ENCODE measurements at places on chromosomes 13 and 19.
A peak's percentile ranks its signal among the peaks of the same experiment; 100 is the strongest.

DNA sequence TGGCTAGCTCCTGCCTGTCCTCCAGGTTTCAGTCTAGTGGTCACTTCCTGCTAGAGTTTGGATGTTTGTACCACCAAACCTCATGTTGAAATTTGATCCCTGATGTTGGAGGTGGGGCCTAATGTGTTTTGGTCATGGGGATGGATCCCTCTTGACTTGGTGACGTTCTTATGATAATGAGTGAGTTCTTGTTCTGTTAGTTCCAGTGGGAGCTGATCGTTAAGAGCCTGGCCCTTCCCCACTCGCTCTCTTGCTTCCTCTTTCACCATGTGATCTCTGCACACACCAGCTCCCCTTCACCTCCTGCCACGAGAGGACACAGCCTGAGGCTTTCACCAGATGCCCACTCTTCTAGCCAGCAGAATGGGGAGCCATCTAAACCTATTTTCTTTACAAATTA lies 86.8 kb upstream of the SCEL start:
- DNase-seq, result peak; percentile 47

- no peak for DNase-seq
These were observed 56.9 kb downstream of the STK24 start for GRCh38 chr13:98519976-98520375.

DNA sequence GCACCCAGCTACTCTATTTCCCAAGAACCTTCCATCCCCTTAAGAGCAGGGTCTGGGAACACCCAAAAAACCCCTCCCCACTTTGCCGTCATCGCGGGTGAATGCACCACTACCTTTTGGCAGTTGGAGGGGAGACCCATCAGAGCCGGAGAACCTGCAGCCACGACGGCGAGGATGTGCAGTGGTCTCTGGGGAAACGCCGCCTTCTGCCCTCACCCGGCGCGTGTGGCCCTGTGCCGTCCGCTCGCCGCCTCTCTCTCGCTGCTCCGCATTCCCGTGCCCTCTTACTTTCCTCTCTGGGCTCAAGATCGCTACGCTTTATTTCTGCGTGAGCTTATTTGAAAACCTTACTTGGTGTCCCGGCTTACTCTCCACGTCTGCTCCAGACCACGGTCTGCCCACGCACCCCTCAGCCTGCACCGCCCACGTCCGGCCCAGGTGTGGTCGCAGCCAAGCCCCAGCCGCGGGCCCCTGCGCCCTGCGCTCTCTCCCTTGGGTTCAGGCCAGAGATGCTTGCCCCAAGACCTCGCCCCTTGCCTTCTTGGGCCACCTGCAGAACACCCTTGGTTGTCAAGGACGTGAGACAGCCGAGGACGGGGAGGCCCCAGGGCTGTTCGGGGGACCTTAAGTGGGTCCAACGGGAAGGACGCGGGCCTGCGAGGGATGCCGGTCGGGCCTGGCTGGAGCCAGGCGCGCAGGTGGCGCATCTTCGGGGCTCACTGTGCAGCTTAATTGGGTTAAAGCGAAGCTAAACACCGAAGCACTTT lies 2.0 kb upstream of the MAB21L1 start:
- DNase-seq, result peak; percentile 61

GRCh38 chr19:14381689-14382474 lies 638 bp downstream of the ADGRE5 start:
- DNase-seq, result no peak

- DNase-seq, result peak; percentile 83
These were observed 128.4 kb downstream of the DPF1 start for GRCh38 chr19:38095411-38096308.

DNA sequence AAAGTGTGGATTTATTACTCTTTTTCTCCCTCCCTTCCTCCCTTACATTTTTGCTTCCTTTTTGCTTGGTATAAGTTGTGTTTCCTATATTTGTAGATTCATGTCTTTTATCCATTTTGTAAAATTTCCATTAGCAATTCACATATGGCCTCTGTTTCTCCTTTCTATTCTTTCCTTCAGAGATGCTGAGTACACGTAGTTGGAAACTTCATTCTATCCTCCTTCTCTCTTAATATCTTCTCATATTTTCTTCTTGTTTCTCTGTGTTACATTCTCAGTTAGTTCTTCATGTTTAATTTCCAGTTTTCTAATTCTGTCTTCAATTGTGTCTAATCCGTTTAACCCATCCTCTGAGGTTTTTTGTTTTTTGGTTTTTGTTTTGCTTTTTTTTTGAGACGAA lies 188.9 kb downstream of the ZIC5 start:
- DNase-seq, result no peak
